ENCODE measurements at places on chromosomes 7 and 10.

DNA sequence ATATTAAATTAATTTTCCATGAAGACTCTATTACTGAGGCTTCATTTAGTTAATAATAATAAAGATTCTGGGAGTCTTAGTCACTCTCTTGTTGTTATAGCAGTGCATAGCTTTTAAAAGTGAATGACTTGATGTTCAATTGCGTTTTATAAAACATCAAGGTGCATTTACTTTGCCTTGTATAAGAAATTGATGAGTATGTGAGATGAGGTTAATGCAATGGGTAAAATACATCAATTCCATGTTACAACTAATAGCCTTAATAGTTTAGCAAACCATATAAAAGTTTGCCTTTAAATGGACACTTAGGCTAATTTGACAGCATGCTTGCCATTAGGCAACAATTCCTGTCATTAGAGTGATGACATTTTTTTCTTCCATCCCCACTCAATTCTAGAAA, 173.6 kb upstream of the TEX47 start:
- no peak for DNase-seq

- no peak for DNase-seq
Measured at GRCh38 chr10:53598914-53599313, 826.3 kb upstream of the MBL2 start.

GRCh38 chr10:111076682-111077478, at the start of gene ADRA2A:
Gene ADRA2A, plus strand, starts transcription at chr10:111077029. Its CDS starts 968 bp downstream, at chr10:111077997.
- no peak for DNase-seq

DNA sequence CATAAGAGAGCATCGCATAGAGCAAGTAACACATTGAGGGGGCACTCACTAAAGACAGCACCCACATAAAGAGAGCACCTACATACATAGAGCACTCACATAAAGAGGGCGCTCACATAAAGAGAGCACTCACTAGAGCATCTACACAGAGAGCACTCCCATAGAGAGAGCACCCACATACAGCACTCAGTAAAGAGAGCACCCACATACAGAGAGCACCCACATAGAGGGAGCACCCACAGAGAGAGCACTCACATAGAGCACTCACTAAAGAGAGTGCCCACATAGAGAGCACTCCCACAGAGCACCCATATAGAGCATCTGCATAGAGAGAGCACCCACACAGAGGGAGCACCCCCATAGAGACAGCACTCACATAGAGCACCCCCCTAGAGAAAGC, 47.8 kb downstream of the INSIG1 start:
- no peak for DNase-seq

DNA sequence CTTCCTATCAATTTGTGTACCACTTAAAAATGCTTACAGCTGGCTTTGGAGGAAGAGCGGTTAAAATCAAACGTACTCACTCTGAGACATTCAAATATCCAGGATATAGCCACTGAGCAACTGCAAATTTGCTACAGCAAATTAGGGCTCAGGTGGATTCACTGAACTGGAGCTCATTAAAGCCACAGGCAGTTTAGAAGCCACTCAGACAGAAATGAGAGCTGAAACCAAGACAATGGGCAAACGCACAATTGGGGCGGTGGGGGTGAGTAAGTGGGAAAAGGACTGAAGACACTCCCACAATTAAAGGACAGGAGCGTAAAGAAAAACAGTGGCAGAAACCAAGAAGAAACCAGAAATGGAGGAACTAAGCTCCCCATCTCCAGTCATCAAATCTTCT, 20.5 kb downstream of the MPP7 start:
- no peak for DNase-seq

DNA sequence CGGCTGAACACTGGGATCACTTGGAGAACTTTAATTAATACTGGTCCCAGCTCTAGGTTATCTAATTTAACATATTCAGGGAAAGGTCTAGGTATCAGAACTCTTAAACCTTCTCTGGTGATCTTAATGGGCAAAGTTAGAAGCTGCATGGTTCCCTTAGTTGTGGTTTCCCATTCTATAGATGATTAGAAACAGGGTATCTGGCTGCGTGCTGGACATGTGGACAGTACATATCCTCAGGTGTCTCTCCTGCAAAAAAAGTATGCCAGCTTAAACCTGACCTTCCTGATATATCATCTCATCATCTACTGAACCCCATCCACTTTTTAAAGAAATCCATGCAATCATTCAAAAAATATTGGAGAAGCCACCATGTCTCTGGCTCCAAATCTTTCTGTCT, 284.5 kb upstream of the DKK1 start:
- DNase-seq: no peak

- DNase-seq: no peak
Measured at GRCh38 chr10:89097226-89097625, 106.6 kb downstream of the FAS start.

- no peak for DNase-seq
Measured at GRCh38 chr7:1523844-1524243, 6.7 kb upstream of the MAFK start.

GRCh38 chr10:28355376-28355775, 52.5 kb upstream of the MPP7 start:
- DNase-seq: no peak

DNA sequence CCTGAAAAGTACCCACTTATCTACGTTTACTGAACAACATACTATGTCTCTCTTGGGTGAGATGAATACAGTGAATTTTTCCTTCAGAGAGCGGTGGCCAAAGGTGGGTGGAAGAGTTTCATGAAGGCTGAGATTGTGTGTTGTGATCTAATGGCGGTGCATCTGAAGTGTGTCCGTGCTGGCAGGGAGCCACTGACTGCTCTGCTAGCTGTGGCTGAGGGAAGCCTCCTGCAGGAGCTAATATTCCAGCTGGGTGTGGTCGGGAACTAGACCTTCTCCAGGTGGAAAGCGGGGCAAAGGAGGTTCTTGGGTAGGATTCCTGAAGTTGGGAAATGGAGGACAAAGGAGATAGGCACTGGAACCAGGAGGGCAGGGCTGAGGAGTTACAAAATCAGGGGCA, 69.2 kb upstream of the GRB10 start:
- DNase-seq: no peak

Measured in amygdala (tissue), 56 donors.